Stomach (tissue), 19 donors: ENCODE measurements at places on chromosomes 2 and 18. TPM values are rescaled to one million over a fixed set of nuclear protein-coding genes. Genes with fewer than 3 reads are reported as not detected.

DNA sequence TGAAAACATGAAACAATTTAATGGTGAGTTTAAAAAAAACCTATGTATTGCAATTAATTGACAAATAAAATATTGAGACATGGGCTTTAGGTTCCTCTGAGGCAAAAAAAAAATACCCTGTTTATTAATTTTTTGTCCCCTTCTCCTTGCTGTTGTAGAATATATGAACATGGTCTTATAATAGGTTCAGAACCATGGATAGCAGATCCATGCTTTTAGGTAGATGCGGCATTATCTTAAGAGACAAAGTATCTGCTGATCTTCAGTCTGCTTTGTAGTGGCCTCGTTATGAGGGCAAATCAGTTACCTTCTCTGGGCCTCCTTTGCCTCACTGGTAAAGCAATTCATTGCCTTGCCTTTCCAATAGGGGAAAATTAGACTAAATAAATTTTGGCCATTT, 850.7 kb downstream of the NRXN1 start:
- no peaks in the 10 kb centered on the region for H3K4me1 ChIP-seq
- H3K4me3 ChIP-seq, result no peak overlapping the region
- peak; percentile 1 for DNase-seq
- no peaks in the 10 kb centered on the region for H3K36me3 ChIP-seq
- no peaks in the 10 kb centered on the region for H3K27me3 ChIP-seq

The C2orf81 gene
- 2.1 TPM for polyA plus RNA-seq

GRCh38 chr2:105919191-105919811, 174.6 kb downstream of the NCK2 start:
- no peaks in the 10 kb centered on the region for H3K27me3 ChIP-seq
- no peaks in the 10 kb centered on the region for H3K36me3 ChIP-seq
- no peak overlapping the region for H3K27ac ChIP-seq
- DNase-seq, result peak; percentile 34
- no peaks in the 10 kb centered on the region for H3K4me1 ChIP-seq
- H3K4me3 ChIP-seq, result no peak overlapping the region

- no peaks in the 10 kb centered on the region for H3K36me3 ChIP-seq
- no peaks in the 10 kb centered on the region for H3K27me3 ChIP-seq
- no peak overlapping the region for H3K27ac ChIP-seq
- DNase-seq, result no peak
These were observed 162.0 kb upstream of the SOX11 start for GRCh38 chr2:5530011-5530696.

DNA sequence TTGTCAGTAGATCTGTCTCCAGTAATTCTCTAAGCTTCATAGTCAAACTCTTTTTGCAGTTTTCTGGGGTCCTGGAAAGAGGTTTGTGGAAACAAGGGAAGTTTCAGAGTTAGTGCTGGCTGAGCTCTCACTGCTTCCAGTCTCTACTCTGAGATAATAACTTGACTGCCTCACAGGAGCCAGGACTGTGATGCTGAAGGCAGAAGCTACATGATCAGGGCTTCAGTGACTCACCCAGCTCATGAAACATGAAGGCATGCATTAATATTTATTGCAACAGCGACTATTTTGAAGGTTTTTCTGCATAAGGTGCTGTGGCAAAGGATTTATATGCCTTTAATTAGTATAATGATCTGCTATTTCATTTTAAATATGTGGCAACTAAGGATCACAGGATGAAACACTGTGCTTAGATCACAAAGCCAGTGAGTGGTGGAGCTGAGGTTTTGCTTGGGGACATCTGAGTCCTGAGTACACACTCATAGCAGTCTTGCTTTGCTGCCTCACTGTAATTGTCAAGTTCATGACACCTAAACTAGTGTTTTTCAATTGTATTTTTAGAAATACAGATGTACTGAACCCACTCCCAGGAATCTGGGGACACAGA, 448.4 kb upstream of the GCFC2 start:
- H3K27ac ChIP-seq, result no peak overlapping the region
- no peaks in the 10 kb centered on the region for H3K27me3 ChIP-seq
- no peak for DNase-seq
- no peaks in the 10 kb centered on the region for H3K36me3 ChIP-seq
- no peaks in the 10 kb centered on the region for H3K4me1 ChIP-seq

- no peak overlapping the region for H3K4me3 ChIP-seq
- no peak for DNase-seq
- no peak overlapping the region for H3K27ac ChIP-seq
- H3K4me1 ChIP-seq, result peaks cover 5% of the 10 kb centered on the region
- no peaks in the 10 kb centered on the region for H3K27me3 ChIP-seq
These were observed 300.2 kb downstream of the LPIN1 start for GRCh38 chr2:12046641-12047040.

- no peaks in the 10 kb centered on the region for H3K4me1 ChIP-seq
- no peak overlapping the region for H3K4me3 ChIP-seq
- H3K36me3 ChIP-seq, result no peaks in the 10 kb centered on the region
- no peak overlapping the region for H3K27ac ChIP-seq
These were observed 724.0 kb upstream of the LINC00305 start for GRCh38 chr18:64872710-64873458.

DNA sequence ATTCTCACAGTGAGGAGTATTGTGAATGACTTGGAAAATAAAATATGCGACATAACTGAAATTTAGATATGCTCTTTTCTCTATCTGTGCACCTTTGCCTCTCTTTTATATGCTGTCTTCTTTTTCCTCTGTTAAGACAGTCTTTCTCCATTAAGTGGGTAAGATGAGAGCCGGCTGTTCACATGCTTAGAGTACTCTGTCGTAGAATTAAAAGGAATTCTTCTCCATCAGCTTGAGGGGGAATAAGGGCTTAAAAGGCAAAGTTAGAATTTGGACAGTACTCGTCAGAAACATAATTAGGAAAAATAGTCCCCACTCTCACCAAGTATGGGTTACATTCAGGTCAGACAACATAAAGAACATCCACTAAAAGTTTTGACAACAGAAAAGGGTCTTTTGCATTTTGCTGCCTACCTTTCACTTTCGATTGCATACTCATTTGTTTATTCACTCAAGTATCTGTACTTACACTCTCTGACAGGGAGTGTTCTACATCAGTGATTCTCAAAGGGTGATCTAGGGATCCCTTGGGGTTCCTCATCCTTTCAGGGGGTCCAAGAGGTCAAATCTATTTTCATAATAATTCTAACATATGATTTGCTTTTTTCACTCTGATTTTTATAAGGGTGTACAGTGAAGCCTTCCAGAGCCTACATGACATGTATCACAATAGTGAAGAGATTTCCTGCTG, 48.0 kb downstream of the ARHGAP15 start:
- no peak for DNase-seq
- no peaks in the 10 kb centered on the region for H3K27me3 ChIP-seq
- H3K4me3 ChIP-seq, result peak overlapping the region; percentile 5

DNA sequence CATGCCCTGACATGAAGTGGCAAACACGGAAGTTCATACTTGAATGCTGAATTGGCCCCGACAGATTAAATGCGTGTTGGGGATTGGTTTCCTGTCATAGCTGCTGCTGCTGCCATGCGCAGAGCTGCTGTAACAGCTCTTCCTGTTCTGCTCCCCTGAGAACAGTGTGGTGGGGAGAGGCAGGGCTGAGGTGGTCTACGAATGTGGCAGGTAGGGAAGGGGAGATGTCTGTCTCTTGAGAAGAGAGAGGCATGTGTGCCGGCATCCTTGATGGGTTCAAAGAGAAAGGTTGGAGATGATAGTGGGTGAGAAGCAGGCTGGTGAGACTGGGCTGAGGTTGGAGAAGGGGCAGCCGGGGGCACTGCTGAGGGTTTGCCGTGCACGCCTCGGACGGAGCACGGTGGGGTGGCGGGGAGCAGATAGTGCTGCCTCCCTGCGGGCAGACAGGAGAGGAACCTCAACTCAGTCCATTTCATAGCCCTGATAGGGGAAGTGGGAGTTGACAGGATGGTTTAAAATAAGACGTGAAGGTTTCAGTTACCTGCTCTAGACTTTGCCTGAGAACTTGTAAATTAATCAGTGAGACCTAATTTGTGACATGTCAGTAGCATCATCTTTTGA, 46.1 kb downstream of the TMEM185B start:
- H3K4me1 ChIP-seq, result peaks cover 5% of the 10 kb centered on the region
- peak overlapping the region; percentile 44 for H3K27ac ChIP-seq
- H3K27me3 ChIP-seq, result no peaks in the 10 kb centered on the region
- H3K4me3 ChIP-seq, result peak overlapping the region; percentile 7
